Iris pigment epithelial cell (primary cell): ENCODE measurements at places on chromosomes 5 and 9.
A peak's percentile ranks its signal among the peaks of the same experiment; 100 is the strongest.

- DNase-seq = no peak
Measured at GRCh38 chr9:130523921-130524320, 55.5 kb upstream of the FUBP3 start.

- DNase-seq = no peak
Measured at GRCh38 chr5:85375525-85375924, 990.8 kb upstream of the EDIL3 start.

DNA sequence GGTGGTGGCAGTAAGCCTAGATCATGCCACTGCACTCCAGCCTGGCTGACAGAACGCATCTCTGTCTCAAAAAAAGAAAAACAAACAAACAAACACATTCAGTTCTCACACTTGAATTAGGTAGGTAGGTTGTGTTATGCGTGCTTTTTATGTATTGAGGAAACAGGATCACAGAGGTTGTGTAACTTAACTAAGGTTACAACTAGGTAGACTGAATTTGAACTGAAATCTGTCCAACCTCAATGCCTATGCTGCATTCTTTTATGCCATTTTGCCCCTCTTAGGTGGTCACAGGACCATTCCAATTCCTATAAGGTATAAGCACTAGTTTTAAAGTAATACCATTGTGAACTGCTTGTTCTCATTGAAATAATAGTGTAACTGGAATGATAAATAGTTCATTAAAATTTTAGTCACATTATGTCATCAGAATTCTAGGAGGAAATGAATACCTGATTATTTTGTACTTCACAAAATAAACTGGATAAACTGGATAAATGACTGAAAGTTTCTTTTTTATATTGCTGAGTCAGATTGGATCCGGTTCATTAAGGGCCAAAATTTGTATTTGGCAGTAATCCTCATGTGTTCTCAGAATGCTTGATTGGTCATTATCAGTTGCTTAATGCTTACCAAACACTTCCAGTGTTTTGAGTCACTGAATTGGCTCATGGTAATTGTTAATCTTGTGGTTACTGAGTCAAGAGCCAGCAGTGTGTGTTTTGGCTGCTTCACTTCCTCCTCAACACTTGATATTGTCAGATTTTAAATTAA is 7.1 kb downstream of the UBAP1 start:
- DNase-seq = peak; percentile 96

DNA sequence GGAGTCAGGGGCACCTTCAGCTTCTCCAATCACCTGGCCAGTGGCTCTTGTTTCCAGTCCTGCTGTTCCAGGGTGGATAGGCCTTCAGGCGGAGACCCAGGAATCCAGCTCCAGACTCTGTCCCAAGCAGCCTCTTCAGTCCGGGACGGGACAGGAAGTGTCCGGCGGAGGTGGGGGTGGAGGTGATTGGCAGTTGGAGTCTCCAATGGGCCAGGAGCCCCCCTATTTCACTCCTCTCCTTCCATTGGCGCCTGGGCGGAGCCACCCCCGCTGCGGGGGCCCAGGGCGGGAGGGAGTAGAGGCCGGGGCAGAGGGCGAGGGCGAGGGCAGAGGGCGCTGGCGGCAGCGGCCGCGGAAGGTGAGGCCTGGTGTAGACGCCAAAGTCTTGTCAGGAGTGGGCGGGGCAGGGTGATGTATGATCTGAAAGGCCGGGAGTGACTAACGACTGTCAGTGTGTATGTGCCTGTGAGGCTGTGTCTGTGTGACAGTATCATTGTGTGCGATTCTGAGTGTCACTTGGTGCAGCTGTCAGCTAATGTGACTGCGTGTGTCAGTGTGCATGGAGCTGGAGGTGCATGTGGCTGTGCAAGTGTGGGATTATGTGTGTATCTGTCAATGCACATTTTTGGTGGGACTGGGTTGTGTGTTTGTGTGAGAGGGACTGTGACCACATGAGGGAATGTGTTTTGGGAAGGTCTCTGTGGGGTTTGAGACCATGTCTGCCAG is at the start of gene IL11RA:
TSS of gene IL11RA (plus strand) at position 310 of the 726 bp plus-strand sequence. CDS start 3,033 bp downstream, outside the sequence.
- peak; percentile 84 for DNase-seq

DNA sequence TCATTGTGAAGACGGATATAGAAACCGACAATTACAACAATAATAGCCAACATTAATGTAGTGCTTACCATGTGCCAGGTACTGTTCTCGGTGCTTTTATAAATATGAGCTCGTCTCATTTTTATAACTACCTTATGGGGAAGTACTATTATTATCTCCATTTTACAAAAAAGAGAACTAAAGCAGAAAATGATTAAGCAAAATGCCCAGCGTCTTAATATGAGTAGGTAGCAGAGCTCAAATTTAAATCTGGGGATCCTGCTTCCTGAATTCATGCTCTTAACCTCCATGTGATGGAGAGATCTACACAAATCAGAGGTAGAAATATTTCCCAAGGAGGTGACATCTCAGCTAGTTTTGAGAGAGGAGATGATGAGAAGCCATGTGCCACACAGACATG is 256.9 kb downstream of the TRIM32 start:
- no peak for DNase-seq

- DNase-seq = no peak
Measured at GRCh38 chr9:32463500-32464293, 62.3 kb downstream of the RIGI start.

- DNase-seq = no peak
Measured at GRCh38 chr9:133888809-133889491, 103.2 kb downstream of the VAV2 start.

- DNase-seq = no peak
Measured at GRCh38 chr9:28092981-28093936, 520.0 kb upstream of the C9orf72 start.

GRCh38 chr5:167993771-167994170 is 297.7 kb upstream of the WWC1 start:
- no peak for DNase-seq

DNA sequence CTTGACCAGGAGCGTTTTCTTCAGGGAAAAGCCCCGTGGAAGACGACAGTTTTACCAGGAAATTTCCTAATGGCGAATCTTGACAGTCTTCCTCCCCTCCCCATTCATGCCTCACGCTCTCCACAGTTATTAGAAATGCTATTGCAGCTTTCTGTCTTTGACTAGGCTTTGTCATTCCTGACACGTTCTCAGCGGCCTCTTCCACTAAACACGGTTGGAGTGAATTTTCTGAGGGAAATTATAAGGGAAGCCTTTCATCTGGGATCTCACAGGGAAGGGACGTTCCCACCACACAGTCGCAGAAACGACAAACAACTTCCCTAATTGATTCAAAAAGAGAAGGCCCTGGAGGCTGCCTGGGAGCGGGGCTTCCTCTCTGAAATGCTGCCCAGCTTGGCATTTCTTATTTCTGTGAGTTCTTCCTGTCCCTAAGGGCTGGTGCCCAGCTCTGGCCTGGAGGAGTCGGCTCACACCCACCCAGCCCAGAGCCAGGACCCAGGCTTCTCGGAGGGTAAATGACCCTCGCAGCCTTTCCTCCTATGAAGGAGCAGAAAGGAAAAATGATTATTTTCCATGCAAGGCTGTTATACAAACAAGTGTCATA is 57.1 kb upstream of the PPP1R26 start:
- DNase-seq = no peak

- no peak for DNase-seq
Measured at GRCh38 chr5:33160871-33161270, 279.9 kb upstream of the TARS1 start.

DNA sequence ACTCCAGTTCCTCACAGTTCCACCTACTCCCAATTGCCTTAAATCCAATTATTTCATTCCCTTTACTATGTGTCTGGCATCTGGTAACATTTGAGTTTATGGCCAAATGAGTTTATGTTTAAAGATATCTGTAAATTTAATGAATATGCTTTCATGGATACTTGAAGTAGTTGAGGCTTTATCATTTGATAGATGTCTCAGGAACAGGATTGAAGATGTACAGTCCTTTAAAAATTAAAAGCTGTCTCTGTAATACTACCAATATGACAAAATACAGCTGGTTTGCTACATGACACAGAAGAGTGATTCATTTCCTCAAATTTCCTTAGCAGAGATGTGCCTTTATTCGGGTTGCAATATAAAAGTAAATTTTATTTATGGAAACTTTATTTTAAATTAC is 2326.0 kb upstream of the ACO1 start:
- DNase-seq = no peak

GRCh38 chr9:1009101-1009707 is 32.7 kb downstream of the DMRT3 start:
- DNase-seq = peak; percentile 65

DNA sequence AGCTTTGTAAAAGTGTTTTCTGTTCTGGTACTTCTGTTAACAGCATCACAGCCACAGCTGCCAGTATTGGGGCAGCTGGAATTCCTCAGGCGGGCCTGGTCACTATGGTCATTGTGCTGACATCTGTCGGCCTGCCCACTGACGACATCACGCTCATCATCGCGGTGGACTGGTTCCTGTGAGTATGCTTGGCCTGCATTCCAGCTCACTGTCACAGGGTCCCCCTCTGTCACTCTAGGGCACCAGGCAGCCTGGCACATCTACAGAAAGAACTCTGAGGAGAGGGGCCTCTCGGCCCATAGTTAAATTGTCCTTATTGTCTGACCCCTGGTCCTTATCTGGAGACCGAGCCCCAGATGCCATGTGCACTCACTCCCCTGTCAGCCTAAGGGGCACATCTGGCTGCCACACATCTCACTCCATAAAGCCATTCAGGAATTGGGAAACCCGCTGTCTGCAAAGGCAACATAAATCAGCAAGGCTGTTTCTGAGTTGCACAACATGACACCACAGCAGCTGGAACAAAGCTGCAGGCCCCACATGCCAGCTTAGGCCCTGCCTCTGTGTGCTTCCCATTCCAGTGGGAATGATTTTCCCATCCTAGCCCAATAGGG is 77.5 kb downstream of the SLC1A3 start:
- DNase-seq = no peak

DNA sequence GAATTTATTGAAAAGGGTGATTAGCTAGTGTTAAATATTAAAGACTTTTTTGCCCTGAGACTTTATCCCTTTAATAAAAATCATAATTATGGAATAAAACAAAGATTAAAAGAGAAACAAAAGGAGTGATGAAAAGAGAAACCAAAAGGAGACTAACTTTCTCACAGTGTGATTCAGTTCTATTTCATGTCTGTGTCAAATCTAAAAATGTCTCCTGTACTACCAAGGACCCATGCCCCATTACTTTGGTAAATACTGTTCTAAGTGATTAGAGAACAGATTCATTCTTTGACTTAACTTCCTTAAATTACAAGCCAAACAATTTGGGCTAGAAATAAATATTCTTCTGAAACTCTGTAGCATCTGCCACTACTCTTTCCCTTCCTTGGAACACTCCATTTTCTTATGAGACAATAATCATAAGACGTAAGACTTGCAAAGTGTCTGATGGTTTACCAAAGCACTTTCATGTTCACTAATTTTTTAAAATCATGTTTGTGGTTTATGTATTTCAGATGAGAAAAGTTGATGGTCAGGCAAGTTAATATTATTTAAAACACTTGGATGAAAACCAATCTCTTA is 319.0 kb downstream of the EBF1 start:
- no peak for DNase-seq

DNA sequence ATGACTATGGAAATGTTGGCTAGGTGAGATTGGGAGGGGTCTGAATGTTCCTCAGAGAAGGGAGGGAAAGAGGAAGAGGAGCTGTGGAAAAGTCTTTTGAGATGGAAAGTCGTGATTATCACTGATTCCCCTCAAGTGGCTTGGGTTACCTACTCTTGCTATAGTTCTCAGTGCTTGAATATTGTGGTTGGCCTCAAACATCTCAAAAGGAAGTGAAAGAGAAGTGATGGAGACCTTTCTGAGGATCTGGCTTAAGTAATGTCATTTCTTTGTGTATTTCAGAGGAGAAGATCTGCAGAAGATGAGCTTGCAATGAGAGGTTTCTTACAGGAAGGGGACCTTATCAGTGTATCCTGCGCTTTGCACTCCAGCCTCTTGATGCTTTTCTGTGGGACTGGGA is 5.5 kb downstream of the EXOSC2 start:
- no peak for DNase-seq

DNA sequence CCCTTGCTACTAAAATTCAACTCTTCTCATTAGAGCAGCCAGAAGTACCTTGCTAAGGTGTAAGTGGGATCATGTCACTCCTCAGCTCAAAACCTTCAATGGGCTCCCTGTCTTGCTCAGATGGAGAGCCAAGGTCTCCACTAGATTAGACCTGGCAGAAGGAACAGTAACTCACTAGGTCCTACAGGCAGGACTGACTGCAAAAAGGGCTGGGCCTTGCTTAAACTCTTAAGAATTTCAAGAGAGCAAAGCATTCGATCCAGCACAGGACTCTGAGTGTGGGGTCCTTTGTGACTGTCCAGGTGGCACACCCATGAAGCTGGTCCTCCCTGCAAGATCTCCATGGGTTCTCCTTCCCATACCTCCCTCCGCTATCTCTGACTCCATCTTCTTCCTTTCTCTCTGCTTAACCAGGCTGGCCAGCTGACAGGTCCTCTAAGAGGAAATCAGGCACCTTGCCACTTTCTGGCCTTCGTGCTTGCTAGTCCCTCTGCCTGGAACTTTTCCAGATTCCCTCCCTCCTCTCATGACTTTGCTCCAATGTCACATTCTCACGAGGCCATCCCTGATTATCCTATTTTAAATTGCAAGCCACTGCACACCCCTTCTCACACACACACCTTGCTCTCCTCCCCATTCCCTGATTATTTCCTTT is 70.2 kb downstream of the BASP1 start:
- DNase-seq = no peak

- no peak for DNase-seq
Measured at GRCh38 chr5:168215646-168216045, 75.8 kb upstream of the WWC1 start.

GRCh38 chr5:137808503-137809135 is 54.5 kb upstream of the HNRNPA0 start:
- DNase-seq = peak; percentile 19

DNA sequence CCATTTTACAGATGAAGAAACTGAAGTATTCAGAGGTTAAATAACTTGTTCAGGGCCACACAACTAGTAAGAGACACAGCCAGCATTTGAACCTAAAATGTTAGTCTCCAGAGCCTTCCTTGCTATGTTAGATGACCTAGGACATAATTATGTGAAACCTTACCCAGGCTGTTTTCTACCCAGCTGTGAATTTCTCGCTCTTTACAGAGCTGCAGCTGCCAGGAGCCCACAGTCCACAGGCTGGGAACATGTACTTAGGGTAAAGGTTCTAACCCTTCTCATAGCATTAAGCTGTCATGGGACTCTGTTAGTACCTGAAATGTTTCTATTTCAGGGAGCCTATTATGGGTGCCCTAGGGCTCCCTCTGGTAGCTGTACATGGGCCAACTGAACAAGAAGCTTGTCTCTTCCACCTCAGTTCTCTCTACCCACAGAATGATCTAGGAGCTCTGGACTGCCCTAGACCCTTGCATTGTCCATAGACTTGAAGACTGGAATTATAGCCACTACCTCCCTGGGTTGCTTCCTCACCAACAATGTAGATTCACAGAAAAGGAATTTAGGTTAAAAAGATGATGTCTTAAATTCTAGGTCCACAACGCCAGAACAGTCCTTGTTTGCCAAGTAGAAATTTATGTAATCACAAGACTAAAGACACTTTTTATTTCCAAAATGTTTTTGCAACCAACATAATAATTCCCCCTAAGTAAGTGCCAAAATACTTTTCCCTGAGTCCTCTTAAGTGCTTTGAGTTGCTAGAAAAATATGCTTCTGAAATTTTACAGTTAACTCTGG is 262.9 kb downstream of the PIK3R1 start:
- DNase-seq = peak; percentile 57
